Mucosa of descending colon (tissue), 3 donors: ENCODE measurements at places on chromosomes 1 and 21.

GRCh38 chr1:43818691-43819090 is 111.4 kb downstream of the ST3GAL3 start:
- no peak for DNase-seq

- DNase-seq, result no peak
Observed at GRCh38 chr1:119011706-119012105, 23.6 kb upstream of the TBX15 start.

DNA sequence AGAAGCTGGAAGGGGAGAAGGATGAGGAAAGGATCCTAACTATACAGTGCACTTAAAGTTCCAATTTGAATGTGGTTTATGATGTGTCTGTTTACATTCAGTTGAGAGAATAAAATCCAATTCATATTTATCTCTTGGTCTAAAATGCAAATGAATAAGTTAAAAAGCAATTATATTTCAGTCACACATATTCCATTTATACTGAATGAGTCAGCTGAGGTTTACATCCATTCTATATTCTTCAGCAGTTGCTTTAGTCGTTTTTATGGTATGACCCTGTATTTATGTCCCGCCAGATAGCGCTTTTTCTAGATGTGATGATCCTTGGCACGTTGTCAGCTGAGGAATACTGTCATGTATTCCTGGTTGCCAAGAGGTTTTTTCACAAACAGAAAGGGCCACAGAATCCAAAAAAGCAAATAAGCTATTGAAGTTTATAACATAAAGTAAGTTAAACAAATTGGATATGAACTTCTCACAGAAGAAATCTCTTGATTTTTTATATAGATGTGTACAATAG is 866.2 kb downstream of the NCAM2 start:
- no peak for DNase-seq

DNA sequence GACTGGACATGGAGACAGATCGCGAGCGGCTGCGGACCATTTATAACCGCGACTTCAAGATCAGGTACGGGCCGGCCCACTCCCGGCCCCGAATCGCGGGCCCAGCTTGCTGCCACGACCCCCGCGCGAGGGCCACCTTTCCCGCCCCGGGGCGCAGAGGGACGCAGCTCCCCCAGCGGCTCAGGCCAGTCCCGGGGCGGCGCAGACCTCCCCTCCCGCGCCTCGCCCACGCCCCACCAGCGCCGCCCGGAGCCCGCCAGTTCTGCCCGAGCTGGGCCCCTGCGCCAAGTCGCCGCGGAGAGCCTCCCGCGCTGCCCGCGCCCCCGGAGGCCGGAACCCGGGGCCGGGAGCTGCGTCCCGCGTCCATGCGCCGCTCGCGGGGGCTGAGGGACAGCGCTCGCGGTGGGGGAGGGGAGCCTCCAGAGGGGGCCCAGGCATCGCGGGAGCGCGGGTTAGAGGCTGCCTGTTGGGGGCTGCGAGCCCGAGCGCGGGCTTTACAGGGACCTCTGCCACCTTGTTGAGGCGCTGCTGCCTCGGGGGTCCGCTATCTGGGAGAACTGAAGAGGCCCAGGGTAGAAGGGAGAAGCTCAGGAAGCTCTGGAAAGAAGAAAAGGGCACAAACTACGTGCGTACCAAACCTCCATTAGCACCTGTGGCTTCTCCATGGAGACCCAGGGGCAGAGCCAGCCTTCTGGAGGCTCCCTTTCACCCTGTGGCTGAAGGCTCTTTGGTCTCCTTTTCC is 698 bp downstream of the MOV10 start:
- no peak for DNase-seq

GRCh38 chr1:172246521-172247390 is 173.7 kb upstream of the C1orf105 start:
- DNase-seq, result no peak

DNA sequence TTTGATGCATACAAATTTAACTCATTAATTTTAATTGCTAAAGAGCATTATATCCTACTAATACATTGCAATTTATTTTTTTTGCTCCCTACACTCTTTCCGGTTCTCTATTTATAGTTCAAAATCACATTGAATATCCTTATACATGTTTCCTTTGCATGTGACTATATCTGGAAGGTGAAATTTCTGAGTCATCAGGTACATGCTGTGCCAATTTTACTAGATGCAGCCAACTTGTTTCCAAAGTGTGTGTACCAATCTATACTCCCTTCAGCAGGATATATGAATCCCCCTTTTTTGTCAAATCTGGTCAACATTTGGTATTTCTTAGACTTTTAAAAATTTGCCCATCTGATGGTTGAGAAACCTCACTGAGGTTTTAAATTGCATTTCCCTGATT is 602.9 kb upstream of the CAMK1G start:
- DNase-seq, result no peak

DNA sequence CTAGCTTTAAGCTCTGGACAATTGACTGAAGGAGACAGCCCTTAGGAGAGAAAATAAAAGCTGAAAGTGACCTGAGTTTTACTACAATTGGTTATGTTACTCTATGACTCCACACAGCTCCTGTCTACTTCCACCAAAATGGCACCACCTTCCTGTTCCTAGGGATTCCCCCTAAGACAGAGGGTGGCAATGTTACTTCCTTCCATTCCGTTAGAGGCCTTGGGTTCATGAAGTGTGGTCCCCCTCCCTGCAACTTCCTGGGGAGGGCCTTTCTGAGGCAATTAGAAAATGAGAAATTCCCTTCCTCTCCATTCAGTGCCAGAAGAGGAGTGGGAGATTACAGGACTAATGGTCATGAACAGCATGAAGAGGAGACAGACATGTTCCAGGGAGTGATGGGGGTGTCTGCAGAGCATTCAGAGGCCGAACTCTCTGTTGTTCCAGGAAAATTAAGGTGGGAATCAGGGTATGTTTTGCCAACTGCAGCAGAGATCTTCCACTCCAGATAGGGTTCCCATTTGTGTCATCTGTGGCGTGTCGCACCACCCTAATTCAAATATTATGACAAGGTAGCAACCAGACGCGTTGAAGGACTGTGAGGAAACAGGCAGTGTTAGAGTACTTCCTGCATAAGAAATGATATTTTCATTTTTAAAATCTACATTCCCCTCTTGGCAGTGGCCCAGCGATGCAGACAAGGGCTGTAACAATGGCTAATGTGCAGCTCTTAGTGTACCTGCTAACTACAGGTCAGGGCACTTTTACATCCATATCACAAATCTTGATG is 53.1 kb upstream of the TRIM67 start:
- no peak for DNase-seq

- no peak for DNase-seq
Observed at GRCh38 chr1:230392536-230392909, 33.6 kb downstream of the PGBD5 start.

DNA sequence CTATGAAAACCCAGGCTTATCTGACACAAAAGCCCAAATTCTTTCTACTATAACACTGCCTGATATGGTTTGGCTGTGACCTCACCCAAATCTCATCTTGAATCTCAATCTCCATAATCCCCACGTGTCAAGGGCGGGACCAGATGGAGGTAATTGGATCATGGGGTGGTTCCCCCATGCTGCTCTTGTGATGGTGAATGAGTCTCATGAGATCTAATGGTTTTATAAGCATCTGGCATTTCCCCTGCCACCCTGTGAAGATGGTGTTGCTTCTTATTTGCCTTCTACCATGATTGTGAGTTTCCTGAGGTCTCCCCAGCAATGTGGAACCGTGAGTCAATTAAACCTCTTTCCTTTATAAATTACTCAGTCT is 123.3 kb upstream of the USP24 start:
- DNase-seq, result no peak

- DNase-seq, result no peak
Observed at GRCh38 chr1:10536133-10536770, 61.5 kb downstream of the PEX14 start.

GRCh38 chr1:55542901-55543504 is 327.8 kb upstream of the USP24 start:
- DNase-seq, result no peak

DNA sequence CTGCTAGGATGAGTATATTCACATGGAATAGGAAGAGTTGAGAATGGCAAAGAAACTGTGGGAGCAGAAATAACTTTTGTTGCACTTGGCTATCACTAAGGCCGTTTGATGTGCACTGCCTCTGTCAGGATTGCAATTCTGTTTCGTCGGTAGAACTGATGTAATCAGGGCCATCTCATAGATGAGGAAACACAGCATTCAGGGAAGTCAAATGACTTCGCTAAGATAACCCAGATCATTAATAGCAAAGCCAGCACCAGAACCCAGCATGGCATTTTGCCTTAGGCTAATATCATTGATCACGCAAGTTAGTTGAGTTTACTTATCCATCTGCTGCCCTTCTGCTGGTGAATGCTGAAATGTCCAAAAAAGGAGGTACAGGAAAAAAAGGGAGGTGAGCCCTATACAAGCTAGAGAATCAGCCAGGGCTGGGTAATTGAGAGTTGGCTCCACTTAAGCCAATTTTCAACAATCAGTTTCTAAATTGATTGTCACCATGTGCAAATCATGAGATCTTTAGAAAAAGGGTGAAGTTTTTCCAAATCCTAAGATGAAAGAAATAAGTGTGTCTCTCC is 7.6 kb downstream of the RASSF5 start:
- no peak for DNase-seq
